ENCODE measurements at places on chromosomes 2 and 18.

DNA sequence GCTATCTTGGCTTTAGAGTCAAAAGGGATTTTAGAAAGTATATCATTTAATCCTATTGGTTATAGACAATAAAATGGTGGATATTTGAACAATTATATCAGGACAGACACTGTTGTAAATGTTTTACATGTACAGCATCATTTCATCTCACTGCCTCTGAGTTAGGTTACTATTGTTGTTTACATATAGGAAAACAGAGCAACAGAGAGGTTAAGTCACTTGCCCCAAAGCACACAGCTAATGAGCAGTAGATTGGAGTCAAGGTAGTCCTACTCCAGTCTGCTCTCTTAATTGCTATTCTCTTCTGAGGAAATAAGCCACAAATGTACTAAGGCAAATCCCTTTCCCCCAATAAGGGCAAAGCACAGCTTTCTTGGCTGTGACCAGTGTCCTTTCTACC is 142.9 kb downstream of the MTX2 start:
- no peak for DNase-seq

DNA sequence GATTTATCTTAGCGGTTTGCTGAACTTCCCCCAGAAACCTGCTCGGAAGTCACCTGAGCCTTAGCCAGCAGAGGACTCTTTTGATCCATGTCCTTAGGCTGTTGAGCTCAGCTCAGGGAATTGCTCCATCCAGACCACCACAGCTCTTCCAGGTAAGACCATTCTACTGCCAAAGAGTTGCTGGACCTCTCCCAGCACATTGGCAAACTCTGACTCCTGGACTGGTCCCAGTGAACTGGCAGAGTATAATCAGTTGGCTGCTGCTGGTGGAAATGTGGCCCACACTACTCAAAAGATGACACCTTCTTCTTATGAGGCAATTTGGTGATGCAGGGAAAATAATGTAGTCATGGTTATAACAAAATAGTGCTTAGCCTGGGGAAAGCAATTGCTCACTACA is 308.8 kb upstream of the FIGN start:
- DNase-seq: no peak

GRCh38 chr18:6428851-6429395 is 14.2 kb upstream of the L3MBTL4 start:
- DNase-seq: no peak

DNA sequence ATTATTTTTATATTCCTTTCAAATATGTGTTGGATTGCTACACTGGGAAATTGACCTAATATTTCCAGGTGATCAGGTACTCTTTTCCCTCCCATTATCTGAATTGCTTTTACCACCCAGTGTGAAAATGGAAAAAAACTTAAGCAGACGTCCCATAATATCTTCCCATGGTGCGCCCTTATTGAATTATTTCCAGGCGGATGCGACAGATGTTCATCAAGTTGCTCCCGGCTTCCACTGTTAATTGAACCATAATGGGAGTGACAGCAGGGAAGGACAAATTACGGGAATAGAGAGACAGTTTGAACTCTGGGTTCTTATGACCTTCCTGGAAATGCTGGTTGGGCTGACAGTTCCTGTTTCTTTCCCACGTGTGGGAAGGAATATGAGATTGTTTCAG is 93.3 kb downstream of the THSD7B start:
- no peak for DNase-seq

- DNase-seq: no peak
Measured at GRCh38 chr2:109254174-109254904, 125.3 kb downstream of the SH3RF3 start.

GRCh38 chr2:122244598-122245229 is 489.3 kb downstream of the TSN start:
- no peak for DNase-seq

DNA sequence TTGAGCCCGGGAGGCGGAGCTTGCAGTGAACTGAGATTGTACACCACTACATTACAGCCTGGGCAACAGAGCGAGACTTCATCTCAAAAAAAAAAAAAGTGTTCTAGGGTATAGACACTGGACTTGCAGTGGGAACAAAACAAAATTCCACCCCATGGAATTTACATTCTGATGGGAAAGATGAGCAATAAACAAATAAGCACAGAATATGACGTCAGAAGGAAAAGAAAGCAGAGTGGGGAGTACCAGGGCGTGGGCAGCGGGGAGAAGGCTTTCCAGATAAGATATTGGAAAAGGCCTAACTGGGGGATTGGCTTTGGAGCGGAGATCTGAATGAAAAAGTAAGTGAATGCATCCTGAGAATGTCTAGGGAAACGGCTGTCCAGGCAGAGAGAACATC is 17.6 kb downstream of the NPPC start:
- no peak for DNase-seq

- DNase-seq: no peak
Measured at GRCh38 chr2:111162718-111163331, 42.1 kb downstream of the BCL2L11 start.

GRCh38 chr18:57856557-57857280 is 53.6 kb upstream of the ATP8B1 start:
- no peak for DNase-seq

- no peak for DNase-seq
Measured at GRCh38 chr2:30710016-30710415, 97.2 kb downstream of the CAPN13 start.

DNA sequence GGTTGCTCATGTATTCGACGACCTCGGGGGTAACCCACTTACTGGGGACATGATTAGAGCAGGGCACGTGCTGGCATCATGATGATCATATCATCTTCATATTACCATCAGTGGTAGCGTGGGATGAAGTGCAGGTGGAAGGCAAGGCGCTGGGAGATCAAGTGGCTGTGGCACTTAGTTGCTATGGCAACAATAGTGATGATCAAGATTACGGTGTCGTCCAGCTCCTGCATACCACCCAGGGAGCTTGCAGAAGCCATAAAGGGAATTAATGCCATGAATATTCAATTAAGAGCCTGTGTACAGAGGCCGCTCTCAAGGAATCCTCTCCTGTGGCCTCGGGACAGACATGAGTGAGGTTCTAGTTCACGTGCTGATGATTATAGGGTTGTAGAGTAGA is 237.2 kb upstream of the COPS8 start:
- DNase-seq: no peak

All from AG09309 (cell line).